GDM1 (cell line): ENCODE measurements at places on chromosomes 1 and 21.

- no peak for DNase-seq
Measured at GRCh38 chr1:42385283-42385682, 4.7 kb downstream of the RIMKLA start.

GRCh38 chr1:10424034-10424433 lies 6.2 kb upstream of the CENPS start:
- no peak for DNase-seq

- DNase-seq, result no peak
Measured at GRCh38 chr1:192474080-192474683, 101.4 kb upstream of the RGS1 start.

DNA sequence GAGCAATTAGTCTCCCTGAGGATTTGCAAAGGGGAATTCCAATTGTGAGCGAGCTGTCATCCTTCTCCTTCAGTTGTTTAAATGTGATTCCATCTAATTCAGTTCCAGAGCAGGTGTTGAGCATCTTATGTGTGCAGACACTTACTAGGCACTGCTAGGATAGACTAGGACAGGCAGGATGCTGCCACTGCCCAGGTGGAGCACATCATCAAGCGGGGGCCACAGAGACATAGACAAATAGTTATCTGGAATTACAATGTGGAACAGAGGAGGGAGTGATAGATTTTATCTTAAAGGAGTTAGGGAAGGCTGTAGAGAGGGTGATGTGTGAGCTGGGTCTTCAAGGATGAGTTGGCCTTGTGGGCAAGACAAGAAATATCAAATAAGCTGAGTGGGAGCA lies 55.9 kb downstream of the CDC7 start:
- DNase-seq, result no peak

GRCh38 chr1:1426496-1427105 lies 5.5 kb upstream of the ANKRD65 start:
- DNase-seq, result no peak

DNA sequence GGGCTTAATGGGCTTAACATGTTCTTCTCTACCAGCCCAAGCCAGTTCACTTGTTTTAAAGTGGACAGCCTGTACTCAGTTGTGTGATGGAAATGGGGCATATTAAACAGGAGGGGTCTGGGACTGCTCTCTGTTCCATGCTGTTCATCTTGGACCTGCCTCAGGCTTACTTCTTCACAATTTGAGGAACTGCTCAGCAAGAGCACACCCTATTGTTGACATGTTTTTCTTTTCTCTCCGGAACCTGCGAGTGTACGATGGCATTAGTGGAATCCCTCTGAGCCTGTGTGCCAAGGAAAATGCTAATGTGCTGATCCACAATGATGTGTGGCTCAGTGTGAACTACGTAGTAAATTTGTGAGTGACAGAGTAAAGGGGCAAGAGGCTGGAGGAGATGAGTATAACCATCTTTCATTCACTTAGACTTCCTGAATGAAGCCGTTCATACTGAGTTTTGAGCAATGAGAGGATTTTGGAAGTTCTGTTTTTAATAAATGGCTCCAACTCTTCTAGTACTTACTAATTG lies 6.9 kb downstream of the AHCYL1 start:
- DNase-seq, result no peak

DNA sequence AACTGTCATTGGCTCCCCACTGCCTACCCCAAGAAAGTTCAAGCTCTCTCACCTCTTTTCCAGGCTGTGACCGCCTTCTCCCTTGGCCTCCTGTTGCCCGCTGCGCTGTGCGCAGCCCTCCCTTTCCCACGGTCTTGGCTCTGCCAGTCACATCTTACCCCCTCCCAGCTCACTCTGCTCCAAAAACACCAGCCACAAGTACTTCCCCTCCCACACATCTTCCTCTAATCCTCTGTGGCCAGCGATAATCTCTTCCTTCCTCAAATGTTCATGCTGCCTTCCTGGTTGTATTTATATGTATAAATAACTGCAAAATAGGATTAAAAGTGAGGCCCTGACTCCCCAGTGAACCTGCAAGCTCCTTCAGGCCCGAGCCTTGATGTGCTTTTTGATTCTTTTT lies 81.8 kb downstream of the AJAP1 start:
- peak; percentile 66 for DNase-seq

- no peak for DNase-seq
Measured at GRCh38 chr1:6955357-6956094, 170.3 kb downstream of the CAMTA1 start.

DNA sequence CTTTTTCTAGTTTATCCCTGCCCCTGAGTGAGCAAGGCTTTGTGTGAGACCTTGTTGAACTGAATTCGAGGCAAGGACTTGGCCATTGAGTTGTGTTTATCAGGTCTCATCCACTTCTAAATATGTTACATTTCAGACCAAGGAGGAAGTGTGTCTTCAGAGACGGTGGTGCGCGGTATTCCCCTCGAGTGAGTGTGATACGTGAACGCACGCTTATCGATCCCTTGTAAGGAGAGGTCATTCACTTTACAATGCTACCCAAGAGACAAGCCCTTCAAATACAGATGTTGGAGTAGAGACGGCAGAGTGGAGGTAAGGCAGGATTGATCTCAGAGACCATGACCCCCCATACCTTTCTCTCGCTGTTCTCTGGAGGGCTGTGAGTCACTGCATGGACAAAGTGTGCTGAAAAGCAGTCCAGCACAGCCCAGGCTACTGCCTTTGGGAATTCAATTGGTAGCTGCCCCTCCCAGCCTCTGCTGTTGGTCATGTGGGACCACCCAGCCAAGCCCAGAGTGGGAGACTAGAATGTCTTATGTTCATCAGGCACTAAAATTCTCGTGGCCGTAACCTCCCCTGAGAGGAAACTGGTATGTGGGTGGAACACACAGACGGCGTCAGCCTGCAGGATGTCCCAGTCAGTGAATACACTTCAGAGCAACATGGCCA lies 16.3 kb upstream of the MTARC1 start:
- DNase-seq, result no peak

- DNase-seq, result no peak
Measured at GRCh38 chr1:107188160-107188559, 47.3 kb downstream of the NTNG1 start.

DNA sequence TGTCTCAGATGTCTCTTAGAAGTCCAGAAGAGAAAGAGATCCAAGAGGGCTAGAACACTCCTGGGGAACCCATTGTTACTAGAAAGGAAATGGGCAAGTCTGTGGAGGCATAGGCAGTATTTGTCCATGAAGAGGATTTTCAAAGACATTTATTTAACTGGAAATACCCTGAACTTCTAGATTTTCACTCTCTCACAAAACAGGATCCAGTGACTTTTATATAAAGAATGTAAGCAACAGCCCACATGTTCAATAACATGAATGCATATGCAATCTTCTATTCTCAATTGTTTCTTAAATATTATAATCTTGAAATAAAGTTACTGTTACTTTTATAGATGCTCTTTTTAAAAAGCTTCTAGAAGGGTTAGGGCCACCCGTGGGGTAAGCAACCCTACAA lies 53.4 kb downstream of the TBX15 start:
- DNase-seq, result no peak
